Smooth muscle cell of the pulmonary artery (primary cell): ENCODE measurements at places on chromosomes 5 and 9. TPM values are rescaled to one million over a fixed set of nuclear protein-coding genes. Genes with fewer than 3 reads are reported as not detected.

SLC6A18 gene
- not detected in 2 replicates for total RNA-seq

NIPAL4 gene
- 0.07 TPM in 2 replicates for total RNA-seq

MVB12B gene
- 2.5 and 3.5 TPM in 2 replicates for total RNA-seq

MYOZ3 gene
- total RNA-seq = 2.3 and 3.3 TPM in 2 replicates

IPPK gene
- total RNA-seq = 14.7 and 18.4 TPM in 2 replicates

SLC36A2 gene
- total RNA-seq = not detected in 2 replicates

CXCL14 gene
- 0.26 TPM in 1 of 2 replicates, not detected in the other for total RNA-seq

TLE1 gene
- total RNA-seq = 31.7 and 34.3 TPM in 2 replicates

PCDHA1 gene
- 0.20 TPM in 1 of 2 replicates, not detected in the other for total RNA-seq

TAF11L5 gene
- not detected in 2 replicates for total RNA-seq

AGXT2 gene
- not detected in 2 replicates for total RNA-seq

CD72 gene
- 0.46 and 0.78 TPM in 2 replicates for total RNA-seq

PCDHGA12 gene
- 40.2 and 46.0 TPM in 2 replicates for total RNA-seq

NTNG2 gene
- 3.4 and 3.8 TPM in 2 replicates for total RNA-seq

OTP gene
- total RNA-seq = not detected in 2 replicates

CCDC152 gene
- total RNA-seq = 0.26 and 3.0 TPM in 2 replicates

TMEM38B gene
- 13.4 and 17.7 TPM in 2 replicates for total RNA-seq

TMEFF1 gene
- total RNA-seq = 2.4 and 5.2 TPM in 2 replicates

PCA3 gene
- 0.07 and 0.13 TPM in 2 replicates for total RNA-seq

GABRA6 gene
- not detected in 2 replicates for total RNA-seq

NCS1 gene
- 45.8 and 91.2 TPM in 2 replicates for total RNA-seq

MARCOL gene
- total RNA-seq = not detected in 2 replicates

SUSD3 gene
- total RNA-seq = 0.36 TPM in 1 of 2 replicates, not detected in the other

MTREX gene
- total RNA-seq = 65.3 and 85.6 TPM in 2 replicates

ZNF454 gene
- total RNA-seq = 1.9 and 2.8 TPM in 2 replicates

PCDHB4 gene
- total RNA-seq = 0.20 and 0.59 TPM in 2 replicates

REEP2 gene
- total RNA-seq = 11.2 and 29.8 TPM in 2 replicates

CD74 gene
- 1.3 and 3.9 TPM in 2 replicates for total RNA-seq

INSL6 gene
- total RNA-seq = not detected in 2 replicates

ADGRV1 gene
- 0.26 and 0.50 TPM in 2 replicates for total RNA-seq

IFNA21 gene
- not detected in 2 replicates for total RNA-seq

TBC1D2 gene
- 17.6 and 25.4 TPM in 2 replicates for total RNA-seq

RGS7BP gene
- 6.1 and 6.2 TPM in 2 replicates for total RNA-seq

FOXD4 gene
- total RNA-seq = 0.13 and 0.17 TPM in 2 replicates

PAPPA gene
- 144 and 201 TPM in 2 replicates for total RNA-seq

PAEP gene
- not detected in 2 replicates for total RNA-seq

GABRP gene
- not detected in 2 replicates for total RNA-seq

ATOSB gene
- 28.2 and 37.1 TPM in 2 replicates for total RNA-seq

HSPB3 gene
- total RNA-seq = 0.85 and 0.86 TPM in 2 replicates
